Bone marrow (tissue), 2 donors: ENCODE measurements at places on chromosomes 7 and 10.

GRCh38 chr7:12493407-12493806, 77.1 kb upstream of the SCIN start:
- DNase-seq = no peak

DNA sequence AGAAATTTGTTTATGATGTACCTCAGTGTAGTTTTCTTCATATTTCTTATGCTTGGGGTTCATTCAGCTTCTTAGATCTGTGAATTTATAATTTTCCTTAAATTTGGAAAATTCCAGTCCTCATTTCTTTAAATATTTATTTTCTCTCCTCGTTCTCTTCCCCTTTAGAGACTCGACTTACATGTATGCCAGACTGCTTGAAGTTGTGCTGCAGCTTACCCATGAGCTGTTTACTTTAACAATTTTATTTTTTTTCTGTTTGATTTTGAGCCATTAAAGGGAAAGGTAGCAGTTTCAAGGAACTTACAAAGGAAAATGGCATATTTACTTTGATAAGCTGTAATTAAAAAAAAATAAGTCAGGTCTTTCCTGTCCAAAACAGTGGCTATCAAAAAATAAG, 123.0 kb upstream of the ZNF32 start:
- no peak for DNase-seq

- DNase-seq = no peak
Measured at GRCh38 chr7:2331707-2332106, 17.5 kb upstream of the SNX8 start.

DNA sequence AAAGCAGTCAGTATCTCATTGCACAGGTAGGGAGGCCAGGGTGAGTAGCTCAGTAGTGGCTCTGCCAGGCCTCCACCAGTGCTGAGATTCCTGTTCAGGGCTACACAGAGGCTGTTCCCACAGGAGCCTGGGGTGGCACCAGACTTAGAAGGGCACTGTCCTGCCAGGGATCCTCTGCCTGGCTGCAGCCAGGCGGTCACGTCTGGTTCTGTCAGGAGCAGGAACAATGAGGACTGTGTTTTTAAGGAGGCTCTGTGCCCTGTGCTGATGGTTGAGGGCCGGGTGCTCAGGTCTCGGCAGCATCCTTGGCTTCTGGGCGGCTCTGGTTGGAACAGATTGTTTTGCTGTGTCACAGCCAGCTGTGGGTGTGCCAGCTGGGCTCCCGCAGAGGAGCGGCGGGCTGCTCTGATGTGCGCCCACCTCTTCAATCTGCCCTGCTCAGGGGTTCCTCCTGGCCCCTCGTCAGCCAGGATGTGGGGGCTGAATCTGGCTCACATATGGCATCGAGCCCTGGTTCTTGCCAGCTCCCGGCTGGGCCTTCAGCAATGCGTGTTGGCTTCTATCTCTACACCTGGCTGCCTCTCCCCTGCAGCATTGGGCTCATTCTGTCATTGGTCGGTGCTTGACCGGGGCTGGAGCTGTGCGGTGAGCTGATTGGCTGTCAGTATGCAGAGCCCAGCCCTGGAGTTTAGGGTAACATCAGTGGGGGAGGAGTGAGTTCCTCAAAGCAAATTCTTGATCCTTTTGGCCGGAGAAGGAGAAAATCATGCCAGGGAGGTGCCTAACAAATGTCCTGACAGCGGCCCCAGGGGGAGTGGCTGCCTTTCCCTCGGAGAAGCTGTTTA, 41.2 kb downstream of the TACR2 start:
- DNase-seq = no peak

DNA sequence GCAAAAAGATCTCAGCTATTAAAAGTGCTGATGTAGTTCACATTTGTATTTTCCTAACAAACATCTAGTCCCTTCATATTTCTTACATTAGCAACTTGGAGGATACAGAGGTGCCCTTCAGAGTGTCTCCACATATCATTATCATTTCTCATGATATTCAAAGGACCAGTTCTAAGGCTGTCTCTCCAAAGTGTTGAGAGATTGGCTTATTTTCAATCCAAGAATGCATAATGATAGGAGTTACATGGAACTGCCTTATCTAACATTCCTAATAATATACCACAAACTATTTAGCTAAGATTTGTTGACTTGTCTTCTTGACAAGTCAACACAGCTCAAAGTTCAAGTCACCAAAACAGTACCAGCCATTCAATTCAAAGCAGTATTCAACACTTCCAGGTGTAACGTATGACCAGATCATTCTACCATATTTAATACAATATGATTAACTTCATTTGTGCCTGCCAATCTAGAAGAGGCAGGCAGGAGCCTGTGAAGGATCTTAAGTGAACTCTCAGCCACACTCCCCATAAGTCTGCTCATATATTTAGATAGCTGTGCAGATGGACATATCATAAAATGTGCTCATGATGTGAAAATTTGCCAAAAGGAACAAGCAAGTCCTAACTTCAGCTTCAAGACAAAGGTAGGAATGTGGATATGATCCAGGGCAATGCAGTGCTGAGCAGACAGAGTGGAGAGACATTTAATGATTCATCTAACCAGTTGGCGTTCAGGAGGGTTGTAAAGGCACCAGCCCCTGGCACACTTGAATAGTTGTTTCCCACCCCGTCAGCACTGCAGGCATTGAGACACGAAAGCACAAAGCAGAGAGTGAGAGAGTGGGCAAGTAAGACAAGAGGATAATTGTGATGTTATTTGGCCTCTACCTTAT, 108.3 kb downstream of the MTERF1 start:
- no peak for DNase-seq

- DNase-seq = no peak
Measured at GRCh38 chr10:111211706-111212105, 134.9 kb downstream of the ADRA2A start.

- DNase-seq = no peak
Measured at GRCh38 chr7:133682364-133683181, 429.7 kb downstream of the EXOC4 start.

- no peak for DNase-seq
Measured at GRCh38 chr10:34091635-34092195, 723.4 kb downstream of the PARD3 start.

DNA sequence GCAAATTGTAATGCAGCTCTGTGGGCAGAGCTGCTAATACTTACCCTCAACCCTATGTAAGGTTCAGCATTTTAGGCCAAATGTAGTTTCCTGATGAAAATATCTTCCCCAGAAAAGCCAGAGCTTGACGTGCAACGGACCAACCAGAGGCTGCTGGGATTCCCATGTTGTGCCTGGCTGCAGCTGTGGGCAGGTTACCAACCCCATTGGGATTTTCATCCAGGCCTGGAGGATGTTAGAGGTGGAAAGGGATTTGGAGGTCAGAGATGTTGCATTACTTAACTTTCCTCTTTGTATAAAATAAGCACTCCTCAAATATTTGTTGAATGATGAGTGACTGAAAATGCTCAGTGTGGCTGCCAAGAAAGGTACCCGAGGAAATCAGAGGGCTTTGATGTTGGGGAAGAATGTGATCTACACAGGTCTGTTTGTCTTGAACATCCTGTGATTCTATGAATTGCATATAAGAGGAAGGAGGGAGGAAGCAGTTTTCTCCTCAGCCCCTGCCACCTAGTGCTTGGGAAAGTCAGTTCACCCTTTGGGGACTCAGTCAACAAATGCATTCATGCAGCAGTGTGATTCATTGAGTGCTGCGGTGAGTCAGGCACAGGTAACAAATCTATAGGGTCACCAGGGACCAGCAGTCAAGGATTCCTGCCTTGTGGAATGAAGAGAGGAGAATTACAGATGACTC, 487.2 kb downstream of the RPS24 start:
- DNase-seq = no peak

GRCh38 chr10:113590581-113590980, 37.7 kb downstream of the HABP2 start:
- no peak for DNase-seq

DNA sequence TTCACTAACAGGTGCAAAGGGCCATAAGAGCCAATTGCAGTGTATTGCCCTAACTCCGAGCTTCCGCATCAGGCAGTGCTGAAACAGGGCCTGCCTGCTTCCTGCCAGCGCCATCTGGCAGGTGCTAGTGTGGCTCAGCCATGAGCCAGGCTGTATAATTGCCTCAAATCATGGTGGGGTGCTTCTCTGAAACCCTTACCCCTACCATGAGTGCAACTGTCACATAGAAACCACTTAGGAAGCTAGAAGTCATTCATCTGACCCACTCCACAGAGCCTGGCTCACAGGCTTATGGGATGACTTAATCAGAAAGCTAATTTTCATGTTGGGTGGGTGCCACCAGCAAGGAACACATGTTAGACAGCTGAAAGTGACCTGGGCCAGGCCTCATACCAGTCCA, 133.3 kb upstream of the LAMB4 start:
- no peak for DNase-seq

DNA sequence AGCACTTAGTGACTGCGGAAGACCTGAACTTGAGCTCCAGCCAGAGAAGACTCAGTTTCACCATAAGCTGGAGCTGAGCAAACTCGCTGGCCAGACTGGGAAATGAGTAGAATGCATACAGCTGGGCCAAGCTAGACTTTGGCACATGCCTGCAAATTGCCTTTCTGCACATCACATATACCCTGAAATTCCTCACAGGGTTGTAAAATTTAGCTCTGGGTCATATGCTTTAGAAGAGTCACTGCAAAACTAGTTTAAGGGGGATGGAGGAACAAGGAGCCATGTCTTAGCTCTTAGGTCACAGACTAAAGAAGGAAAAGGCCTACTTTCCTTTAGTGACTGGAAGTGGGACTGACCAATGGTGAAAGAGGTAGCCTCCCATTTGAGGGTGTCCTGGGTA, 67.6 kb downstream of the PPP1R3C start:
- no peak for DNase-seq

GRCh38 chr7:75623390-75624133, 115.2 kb downstream of the HIP1 start:
- no peak for DNase-seq

GRCh38 chr10:128779416-128779815, 653.2 kb upstream of the MKI67 start:
- DNase-seq = no peak

DNA sequence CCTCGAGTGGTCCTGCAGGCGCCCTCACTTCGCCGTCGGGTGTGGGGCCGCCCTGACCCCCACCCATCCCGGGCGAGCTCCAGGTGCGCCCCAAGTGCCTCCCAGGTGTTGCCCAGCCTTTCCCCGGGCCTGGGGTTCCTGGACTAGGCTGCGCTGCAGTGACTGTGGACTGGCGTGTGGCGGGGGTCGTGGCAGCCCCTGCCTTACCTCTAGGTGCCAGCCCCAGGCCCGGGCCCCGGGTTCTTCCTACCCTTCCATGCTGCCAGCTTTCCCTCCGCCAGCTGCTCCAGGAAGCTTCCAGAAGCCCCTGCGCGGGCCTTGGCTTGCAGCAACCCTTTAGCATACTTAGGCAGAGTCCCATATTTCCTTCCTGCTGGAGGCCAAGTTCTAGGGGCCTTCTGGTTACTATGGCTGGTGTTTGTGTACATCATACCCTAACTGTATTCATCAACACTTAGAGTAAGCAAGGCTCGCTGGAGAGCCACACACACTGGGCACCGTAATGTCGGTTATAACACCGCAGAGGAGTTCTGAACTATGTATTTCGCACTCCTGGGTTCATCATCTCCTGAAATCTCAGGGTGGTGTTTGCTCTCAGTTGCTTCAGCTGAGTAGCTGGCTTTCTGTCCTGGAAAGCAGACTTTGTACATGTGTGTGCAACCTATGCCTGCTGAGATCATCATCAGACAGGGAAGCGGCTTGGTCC, 471 bp downstream of the MGMT start:
- no peak for DNase-seq

DNA sequence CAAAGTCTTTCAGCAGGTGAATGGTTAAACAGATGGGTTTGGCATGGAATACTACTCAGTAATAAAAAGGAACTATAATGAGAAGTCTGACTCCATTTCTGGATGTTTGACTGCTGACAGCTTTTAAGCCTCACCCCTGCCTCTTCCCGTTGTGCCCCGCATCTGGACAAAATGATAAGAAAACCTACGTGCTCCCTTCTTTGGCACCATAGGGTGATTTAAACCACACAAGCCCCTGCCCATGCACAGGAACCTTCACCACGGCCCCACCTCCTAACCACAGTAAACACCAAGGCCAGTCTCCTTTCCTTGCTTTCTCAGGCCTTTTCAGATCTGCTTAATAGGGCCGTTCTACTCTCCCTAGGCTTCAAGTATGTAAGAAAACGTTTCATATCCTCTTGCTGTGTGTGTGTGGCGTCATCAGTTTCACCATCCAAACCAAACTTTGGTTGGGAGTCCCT, 47.1 kb upstream of the UBN2 start:
- DNase-seq = no peak

DNA sequence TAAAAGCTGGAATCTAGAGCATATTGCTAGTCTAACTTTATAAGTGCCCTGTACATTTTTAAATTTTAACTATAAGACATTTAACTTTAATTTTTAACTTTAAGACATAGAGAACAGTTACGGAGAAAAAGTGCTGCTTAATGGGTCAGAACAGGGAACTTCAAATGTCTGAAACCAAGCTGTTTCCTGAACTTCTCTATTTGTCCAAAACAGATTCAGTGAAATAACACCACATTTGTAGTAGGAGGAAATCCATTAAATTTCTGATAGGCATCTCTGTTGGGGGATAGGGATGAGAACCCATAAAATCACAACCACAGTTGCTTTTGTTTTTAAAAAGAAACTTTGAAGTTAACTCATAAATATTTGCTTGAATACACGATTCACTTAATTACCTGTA, 170.8 kb upstream of the ANK3 start:
- no peak for DNase-seq

DNA sequence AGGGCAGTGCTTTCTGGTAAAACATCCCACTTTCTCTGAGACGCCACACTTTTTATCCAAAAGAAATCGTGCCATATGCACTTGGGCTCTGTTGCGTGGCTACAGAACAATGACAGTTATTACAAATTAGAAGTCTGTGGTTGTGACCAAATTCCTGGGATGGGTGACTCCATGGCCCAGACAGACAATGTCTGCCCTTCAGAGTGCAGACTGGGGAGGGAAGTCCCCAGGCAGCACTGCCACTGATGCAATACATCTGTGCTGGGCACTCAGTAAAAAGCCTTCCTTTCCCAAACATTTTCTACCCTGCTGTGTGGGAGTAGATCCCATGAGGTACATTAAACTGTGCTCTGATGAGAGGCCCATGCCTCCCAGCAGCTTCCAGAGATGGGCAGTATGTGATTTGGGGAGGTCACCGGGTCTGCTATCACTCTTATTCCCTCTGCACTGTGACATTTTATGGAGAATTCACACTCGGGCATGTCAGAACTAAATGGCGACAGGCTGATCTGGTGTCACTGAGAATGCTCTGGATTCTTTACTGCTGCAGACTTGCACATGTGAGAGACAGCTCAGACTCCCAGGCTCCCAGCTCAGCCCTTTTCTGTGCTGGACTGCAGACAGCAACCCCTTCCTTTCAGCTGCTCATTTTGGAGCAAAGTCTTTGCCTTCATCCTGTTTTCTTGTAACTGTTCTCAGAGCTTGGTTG, 243.5 kb upstream of the ZNF32 start:
- DNase-seq = no peak

GRCh38 chr10:974038-974784, 14.0 kb upstream of the GTPBP4 start:
- no peak for DNase-seq

- DNase-seq = no peak
Measured at GRCh38 chr10:86285136-86285790, 81.3 kb downstream of the GRID1 start.
